ENCODE measurements at places on chromosomes 5 and 9. TPM values are rescaled to one million over a fixed set of nuclear protein-coding genes. Genes with fewer than 3 reads are reported as not detected.

CCDC69 gene
- total RNA-seq, result 193 TPM

DRD1 gene
- 0.13 TPM for total RNA-seq

N4BP3 gene
- 0.84 TPM for total RNA-seq

AQP7 gene
- total RNA-seq, result 466 TPM

FUBP3 gene
- 29.7 TPM for total RNA-seq

All from omental fat pad (tissue), 4 donors.